CD14-positive monocyte (primary cell): ENCODE measurements at places on chromosomes 4 and X.

DNA sequence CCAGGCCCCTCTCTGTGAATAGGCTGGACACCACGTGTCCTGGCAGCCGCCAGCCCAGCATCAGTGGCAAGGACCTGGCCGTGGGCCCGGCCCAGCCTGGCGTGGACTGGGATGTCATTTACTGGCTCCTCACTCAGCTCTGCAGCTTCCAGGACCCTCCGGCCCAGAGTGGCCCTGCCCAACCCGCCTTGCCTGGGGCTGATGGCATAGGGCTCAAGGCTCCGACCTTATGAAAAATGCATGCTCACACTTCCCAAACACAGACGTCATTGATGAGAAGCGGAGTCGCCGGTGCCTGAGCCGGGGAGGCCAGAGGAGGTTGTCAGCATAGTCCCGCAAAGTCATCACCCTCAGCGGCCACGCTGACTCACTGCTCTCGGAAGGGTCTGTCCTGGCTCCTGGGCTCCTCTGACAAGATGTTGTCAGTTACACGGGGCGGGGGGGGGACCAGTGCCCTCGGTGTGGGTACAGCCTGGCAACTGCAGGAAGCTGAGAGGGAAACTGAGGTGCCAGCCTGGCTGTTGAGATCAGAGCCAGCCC is 14.3 kb downstream of the CFAP99 start:
- DNase-seq, result peak; percentile 59

GRCh38 chr4:76998251-76998901 is 48.8 kb downstream of the SEPTIN11 start:
- DNase-seq, result no peak

GRCh38 chr4:139950568-139950967 is 203.4 kb downstream of the MAML3 start:
- DNase-seq, result no peak

- no peak for DNase-seq
These were observed 1.3 kb downstream of the PKD2 start for GRCh38 chr4:88008743-88009171.

DNA sequence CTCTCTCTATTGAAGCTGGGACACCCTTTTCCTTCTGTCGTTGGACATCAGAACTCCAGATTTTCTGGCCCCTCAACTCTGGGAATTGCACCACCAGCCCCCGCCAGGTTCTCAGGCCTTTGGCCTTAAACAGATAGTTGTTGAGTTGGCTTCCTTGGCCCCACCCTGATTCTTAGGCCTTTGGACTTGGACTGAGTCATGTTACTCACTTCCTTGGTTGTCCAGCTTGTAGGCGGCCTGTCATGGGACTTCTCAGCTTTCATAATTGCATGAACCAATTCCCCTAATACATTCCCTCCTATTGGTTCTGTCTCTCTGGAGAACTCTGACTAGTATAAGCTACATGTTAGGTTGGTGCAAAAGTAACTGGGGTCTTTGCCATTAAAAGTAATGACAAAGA is 195.7 kb downstream of the GPAT3 start:
- peak; percentile 41 for DNase-seq

DNA sequence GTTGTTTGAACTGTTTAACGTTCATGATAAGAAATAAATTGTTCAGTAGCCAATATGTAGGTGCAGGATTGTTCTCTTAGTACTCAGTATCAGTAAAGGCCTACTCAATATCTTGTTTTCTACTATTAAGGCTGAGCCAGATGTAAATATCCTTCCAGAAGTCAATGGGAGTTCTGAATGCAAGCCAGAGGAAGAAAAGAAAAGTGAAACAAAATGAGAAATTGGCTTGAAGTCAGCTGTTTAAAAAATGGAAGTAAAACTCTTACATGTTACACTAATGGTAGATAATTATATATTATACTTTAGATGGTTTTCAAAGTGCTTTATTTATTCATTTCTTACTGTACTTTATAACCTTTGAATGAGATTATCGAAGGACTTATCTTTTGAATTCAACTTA is 1417.9 kb downstream of the ADGRL3 start:
- DNase-seq, result no peak

DNA sequence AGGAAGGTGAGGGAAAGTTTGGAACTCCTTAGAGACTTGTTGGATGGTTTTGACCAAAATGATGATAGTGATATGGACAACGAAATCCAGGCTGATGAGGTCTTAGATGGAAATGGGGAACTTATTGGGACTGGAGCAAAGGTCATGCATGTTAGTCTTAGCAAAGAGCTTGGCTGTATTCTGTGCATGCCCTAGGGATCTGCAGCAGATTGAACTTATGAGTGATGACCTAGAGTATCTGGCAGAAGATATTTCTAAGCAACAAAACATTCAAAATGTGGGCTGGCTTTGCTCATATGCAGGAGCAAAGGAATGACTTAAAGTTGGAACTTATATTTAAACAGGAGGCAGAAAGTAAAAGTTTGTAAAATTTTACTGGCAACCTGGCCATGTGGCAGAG is 489.3 kb upstream of the DIPK2B start:
- DNase-seq, result no peak

DNA sequence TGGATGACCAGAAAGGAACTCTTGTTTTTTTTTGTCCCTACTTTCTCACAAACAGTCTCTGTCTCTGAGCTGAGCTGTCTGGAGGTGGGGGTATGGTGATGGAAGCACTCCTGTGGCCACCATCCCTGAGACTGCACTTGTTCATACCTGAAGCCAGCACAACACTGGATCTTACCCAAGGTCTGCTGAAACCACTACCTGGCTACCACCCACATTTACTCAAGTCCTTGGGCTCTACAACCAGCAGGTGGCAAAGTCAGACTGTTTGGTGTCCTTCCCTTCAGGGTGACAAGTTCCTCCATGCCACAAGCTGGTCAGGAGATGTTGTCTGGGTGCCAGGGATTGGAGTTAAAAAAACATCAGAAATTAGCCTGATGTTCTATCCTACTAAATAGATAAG is 89.7 kb downstream of the NEXMIF start:
- DNase-seq, result no peak

GRCh38 chr4:130197946-130198345 is 1102.0 kb downstream of the C4orf33 start:
- no peak for DNase-seq

- peak; percentile 89 for DNase-seq
These were observed 24.4 kb downstream of the RTL5 start for GRCh38 chrX:72107320-72107719.

GRCh38 chr4:140800666-140801065 is 44.5 kb upstream of the TBC1D9 start:
- DNase-seq, result peak; percentile 22
